Activated naive CD4-positive, alpha-beta T cell treated with anti-CD3 and anti-CD28 coated beads, Interleukin-2, amount 50 U/mL, for 16 hours (primary cell): ENCODE measurements at places on chromosomes 1 and 21.
A peak's percentile ranks its signal among the peaks of the same experiment; 100 is the strongest.

GRCh38 chr1:25727088-25727487, 72.9 kb upstream of the SELENON start:
- DNase-seq, result no peak

- DNase-seq, result no peak
Measured at GRCh38 chr1:223319398-223319797, 44.6 kb downstream of the SUSD4 start.

GRCh38 chr1:237888143-237888542, 2.6 kb downstream of the ZP4 start:
- DNase-seq, result no peak

- peak; percentile 5 for DNase-seq
Measured at GRCh38 chr1:43438953-43439581, 14.7 kb downstream of the HYI start.

- no peak for DNase-seq
Measured at GRCh38 chr1:202798792-202799331, 9.4 kb downstream of the KDM5B start.

- DNase-seq, result no peak
Measured at GRCh38 chr1:181545395-181545794, 62.1 kb downstream of the CACNA1E start.

DNA sequence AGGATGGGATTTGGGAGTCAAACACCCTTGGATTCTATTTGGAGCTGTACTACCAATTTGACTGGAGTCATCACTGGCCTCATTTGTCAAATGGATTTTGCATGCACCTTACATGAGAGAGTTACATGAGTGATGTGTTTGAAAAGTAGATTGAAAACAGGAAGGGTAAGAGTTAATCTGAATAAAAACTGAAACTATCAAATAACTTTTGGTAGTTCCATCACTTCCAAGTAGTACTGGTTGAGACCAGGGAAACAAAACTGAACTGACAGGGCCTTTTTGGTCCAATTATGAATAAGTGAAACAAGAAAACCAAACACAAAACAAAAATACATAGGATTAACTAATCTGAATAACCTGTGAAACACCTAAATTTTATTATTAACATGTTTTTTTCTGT, 30.2 kb downstream of the NUCKS1 start:
- DNase-seq, result no peak

- no peak for DNase-seq
Measured at GRCh38 chr1:66354311-66355201, 179.4 kb upstream of the SGIP1 start.

DNA sequence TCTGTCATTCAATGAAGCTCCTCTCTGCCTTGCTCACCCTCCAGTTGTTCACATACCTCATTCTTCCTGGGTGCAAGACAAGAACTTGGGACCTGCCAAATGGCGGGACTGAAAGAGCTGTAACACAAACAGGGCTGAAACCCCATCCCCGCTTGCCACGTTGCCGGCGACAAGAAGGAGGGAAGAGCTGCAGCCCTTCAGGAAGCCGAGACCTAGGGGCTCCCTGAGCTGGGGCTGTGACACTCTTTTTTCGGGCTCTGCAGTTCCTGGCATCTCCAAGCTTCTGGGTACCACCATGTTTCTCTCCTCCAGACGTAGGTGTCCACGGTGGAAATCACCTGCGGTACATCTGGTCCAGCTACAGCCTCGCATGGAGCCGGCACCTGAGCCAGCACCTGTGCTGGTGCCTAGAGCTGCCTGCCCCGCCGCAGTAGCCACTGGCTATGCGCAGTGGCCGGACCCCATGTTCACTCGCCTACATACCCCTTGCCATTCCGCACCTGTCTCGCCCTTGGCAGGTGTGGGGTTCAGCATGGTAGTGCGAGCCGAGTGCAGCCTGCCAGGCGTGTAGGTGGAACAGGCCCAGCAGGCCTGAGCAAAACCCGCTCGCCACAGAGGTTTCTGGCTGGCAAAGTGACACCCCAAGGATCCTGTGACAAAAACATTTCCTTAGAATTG, 367.0 kb upstream of the NEGR1 start:
- no peak for DNase-seq

DNA sequence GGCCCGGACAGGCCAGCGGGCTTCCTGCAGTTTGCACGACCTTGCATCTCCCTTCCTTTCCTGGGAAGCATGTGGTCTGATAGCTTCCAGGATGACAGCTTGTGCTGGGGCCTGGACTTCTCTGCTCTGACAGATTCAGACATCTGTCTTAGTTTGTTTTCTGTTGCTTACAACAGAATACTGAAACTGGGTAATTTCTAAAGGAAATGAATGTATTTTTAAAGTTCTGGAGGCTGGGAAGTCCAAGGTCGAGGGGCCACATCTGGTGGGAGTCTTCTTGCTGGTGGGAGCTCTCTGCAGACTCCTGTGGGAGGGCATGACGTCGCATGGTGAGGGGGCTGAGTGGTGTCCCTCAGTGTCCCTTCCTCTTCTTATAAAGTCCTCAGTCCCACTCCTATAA, 35.3 kb upstream of the TENT5B start:
- no peak for DNase-seq

DNA sequence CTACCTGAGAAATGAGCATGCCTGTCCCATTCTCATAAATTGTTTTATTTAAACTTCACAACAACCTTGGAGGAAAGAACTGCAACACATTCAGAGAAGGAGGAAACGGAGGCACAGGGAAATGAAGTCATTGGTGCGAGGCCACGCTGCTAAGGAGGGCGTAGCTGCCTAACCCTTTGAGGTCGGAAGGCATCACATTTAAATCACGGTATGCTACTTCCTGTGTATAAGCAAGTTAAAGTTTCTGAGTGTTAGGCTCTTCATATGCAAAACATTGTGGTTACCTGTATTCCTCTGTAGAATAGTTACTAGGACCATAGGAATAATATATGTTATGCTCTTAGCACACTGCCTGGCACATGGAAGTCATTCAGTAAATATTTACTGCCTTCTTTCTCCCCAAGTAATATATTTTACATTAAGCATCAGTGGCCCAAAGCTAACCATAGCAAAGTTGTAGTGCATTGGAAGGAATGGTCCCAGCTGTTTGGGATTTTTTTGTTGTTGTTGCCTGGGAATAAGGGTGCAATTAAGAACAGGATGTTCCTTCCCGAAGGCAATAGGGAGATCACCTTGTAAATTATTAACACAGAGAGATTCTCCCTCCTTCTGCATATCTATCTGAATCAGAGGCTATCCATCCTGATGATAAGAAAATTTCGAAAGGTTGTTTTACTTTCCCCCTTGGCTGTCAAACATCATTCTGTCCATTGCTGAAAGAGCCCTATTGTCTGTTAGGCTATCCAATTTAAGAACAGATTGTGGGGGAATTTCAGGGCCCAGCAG, 192.2 kb upstream of the C8B start:
- no peak for DNase-seq

GRCh38 chr1:161182214-161182613, 4.9 kb upstream of the B4GALT3 start:
- peak; percentile 65 for DNase-seq

GRCh38 chr1:59560807-59561450, 253.8 kb upstream of the HOOK1 start:
- no peak for DNase-seq

GRCh38 chr1:230992100-230992774, 13.3 kb downstream of the ARV1 start:
- DNase-seq, result no peak

GRCh38 chr1:43398227-43398626, 8.5 kb downstream of the SZT2 start:
- DNase-seq, result no peak

DNA sequence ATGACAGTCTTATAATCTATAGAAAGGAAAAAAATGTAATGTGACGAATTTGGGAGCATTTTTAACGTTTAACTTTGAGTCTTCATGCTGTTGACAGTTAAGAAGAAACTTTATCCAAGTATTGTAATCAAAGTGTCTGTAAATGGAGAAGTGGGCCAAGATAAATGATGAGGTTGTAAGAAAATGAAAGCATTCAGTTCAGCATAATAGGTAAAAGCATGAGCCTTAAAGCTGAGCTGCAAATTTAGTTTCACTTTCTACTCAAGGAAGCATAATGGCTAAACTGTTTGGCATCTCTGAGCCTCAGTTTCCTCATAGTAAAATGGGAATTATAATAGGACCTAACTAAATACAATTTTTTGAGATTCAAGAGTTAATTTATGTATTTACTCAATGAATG, 1554.8 kb downstream of the KCNT2 start:
- DNase-seq, result no peak

DNA sequence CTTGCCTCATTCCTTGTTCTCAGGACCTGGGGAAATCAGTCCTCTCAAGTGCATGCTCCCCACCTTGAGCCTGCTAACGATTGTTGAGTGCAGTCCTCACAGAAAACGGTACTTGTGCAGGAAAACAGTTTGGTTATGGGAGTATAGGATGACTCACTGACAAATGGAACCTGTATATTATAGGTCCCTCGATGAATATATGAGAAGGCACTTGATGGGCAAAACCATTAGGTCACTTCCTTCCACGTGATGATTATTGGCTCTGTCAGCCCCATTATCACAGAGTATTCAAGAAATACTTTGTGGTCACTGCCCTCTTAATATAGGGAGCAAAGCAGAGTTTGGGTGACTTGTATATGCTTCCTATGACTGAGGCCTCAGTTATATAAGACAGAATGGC, 6.2 kb downstream of the CCDC17 start:
- no peak for DNase-seq

DNA sequence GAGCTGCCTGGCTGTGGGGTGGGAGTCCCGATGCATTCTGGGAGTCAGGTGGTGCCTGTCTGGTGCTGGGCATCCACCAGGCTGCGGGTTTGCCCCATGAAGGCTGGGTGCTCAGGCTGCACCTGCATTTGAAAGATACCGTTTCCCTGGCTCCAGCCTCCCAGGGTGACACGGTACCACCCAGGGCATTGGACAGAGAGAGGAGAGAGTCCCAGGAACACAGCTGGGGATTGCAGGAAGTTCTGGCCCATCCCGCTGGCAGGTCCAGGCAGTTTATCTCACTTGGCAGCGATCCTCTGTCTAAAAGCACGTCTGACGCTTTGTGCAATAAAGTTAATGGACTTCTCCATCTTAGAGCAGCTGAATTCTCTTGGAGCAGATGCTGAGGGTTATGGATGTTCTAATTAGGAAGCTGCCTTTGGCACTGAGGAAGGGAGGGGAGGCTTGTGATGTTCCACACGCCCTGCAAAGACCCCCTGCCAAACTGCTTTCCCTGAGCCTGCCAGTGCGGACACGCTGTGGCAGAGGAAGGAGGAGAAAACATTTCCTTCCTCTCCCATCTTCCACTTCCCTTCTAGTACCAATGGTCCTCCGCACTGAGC, 246.9 kb downstream of the GRIK3 start:
- no peak for DNase-seq

GRCh38 chr1:87336623-87337067, 8.0 kb downstream of the LMO4 start:
- DNase-seq, result no peak

DNA sequence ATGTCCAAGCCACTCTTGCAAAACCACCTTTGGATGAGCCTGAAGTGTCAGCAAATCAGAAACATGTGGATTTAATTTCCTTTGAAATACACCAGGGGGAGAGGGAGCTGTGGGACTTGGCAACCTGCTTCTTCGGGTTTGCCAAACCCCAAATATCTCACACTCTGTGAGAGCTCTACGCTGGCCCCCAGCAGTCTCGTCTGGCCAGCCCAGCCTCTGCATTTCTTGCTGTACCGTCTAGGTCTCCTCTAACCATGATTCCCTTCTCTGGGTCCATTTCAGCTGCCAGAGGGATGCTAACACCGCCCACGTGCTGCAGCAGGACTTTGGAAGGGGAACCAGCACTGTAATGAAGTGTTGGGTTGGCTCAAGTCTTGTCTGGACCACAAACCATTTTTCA, 114.6 kb downstream of the MRPS6 start:
- DNase-seq, result no peak

GRCh38 chr1:184915463-184916090, 58.7 kb downstream of the NIBAN1 start:
- no peak for DNase-seq

- no peak for DNase-seq
Measured at GRCh38 chr1:64828829-64829228, 84.0 kb downstream of the RAVER2 start.

GRCh38 chr1:25650289-25650576, 33.6 kb downstream of the MAN1C1 start:
- no peak for DNase-seq

DNA sequence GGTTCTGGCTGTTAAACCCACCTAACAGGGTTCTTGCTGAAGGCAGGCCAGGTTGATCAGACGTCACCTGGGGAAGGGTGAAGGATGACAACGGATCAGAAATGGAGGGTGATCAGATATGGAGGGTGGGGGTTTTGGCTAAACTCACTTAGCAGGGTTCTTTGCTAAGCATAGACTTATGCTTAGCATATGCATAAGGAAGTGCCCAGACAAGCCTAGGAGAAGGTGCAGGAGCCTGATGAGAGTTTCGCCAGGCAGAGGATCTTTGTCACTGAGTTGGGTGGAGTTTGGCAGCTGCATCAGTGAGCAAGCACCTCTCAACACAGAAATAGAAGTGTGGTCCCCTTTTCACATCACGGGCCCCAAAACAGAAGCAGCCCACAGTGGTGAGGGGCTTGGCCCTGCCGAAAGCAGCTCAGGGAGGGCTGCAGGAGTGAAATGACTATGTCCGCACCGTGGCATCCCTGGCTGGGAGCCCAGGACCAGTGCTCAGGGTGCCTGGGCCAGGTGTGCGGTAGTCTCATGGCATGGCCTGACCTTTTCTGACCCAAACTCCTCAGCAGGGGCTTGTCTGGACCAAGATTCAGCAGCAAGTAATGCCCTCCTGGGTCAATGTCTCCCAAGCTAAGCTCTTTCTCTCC, 101.6 kb downstream of the AJAP1 start:
- DNase-seq, result no peak

- no peak for DNase-seq
Measured at GRCh38 chr1:2493218-2493617, 17.1 kb downstream of the PLCH2 start.

DNA sequence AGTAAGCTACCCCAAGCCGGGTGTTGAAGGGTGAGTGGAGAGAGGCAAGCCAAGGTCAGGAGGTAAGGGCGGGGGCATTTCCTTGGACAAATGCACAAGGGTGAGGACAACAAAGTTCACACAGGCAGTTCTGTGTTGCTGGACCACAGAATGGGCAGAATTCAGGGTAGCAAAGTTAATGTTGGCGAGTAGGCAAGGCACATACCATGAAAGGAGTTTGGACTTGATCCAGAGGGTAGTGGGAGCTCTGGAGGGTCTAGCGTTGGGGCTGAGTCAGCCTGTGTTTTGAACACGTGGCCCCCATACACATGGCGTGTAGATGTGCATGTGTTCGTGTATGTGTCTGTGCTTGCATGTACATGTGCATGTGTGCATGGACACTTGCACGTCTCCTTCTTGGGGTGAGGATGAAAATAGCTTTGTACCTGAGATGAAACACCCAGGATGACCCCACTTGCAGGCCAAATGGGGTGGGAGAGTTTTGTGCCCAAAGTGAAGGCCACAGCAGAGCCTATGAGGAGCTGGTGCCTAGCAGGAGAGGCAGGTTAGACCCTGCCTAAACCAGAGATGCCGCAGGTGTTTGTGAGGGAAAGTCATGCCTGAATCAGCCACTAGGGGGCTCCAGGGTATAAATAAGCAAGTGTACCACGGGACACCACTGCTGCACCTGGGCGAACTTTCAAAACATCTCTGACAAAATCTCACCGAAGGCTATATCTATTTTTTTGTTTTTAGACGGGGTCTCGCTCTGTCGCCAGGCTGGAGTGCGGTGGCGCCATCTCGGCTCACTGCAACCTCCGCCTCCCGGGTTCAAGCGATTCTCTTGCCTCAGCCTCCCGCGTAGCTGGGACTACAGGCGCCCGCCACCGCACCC, 21.8 kb downstream of the SLC27A3 start:
- DNase-seq, result peak; percentile 83
